Stimulated activated CD4-positive, alpha-beta T cell treated with anti-CD3 and anti-CD28 coated beads, Interleukin-12 subunit alpha, Interleukin-12 subunit beta, amount 100 ng/mL, for 24 hours (primary cell): ENCODE measurements at places on chromosomes 3 and 15.

- DNase-seq = no peak
Measured at GRCh38 chr3:14142567-14143270, 17.9 kb downstream of the TMEM43 start.

DNA sequence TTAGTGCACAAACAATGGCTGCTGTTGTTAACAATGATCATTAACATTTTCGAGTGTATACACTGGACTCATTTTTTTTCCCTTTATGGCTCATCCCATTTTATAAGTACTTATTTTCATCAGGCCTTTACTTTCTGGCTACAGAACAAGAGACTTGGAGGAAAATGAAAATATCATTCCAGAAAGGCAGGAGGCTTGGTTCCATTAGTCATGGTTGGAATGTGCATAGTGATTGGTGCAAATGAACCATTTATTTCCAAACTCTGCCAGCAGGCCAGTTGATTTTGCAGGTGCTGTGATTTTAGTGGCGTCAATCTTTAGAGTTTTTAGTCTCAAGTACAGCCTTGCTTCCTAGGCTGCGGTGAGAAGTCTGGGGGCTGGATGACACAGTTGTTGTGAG is 151.8 kb downstream of the ITPR1 start:
- DNase-seq = no peak

DNA sequence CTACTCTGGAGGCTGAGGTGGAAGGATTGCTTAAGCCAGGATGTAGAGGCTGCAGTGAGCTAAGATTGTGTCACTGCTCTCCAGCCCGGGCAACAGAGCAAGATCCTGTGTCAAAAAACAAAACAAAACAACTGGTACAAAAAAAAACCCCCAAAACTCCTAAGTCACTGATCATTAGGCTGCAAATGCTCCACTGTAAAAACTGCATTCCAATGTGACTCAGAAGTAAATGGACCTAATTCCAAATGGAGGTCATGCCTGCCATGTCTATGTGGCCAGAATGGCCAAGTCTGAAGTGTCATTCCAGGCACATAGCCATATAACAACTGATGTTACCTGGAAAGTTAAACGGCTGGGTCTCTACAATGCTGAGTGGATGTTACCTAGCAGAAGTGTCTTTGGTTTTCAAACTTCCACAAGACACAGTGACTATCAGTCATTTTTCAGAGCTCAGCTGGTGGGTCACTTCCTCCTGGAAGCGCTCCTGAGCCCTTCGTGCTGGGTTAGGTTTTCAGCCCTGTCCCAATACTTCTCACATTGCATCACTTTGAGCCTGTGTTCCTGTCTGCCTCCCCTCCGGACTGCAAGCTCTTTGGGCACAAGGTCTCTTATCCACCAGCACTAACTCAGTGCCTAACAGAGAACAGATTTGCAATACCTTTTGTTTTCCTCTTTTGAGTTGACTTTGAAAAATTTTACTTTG is 10.6 kb downstream of the FSTL1 start:
- no peak for DNase-seq

DNA sequence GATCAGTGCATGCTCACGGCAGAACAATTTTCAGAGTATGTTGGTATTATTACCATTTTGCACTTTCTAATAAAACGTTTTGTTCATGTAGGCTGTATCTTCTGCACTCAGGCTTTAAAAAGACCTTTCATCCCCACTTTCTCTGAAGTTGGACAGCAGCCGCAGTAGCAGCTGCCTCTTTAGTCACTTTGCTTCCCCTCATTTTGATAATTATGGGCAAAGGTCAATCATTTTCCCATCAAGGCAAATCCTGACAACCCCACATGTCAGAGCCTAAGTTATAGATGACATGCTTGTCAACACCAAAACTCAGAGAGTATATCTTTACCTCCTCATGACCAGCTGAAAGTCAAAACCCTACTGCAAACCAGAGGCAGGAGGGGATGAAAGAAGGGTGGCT is 99.7 kb downstream of the ROBO2 start:
- DNase-seq = no peak

- no peak for DNase-seq
Measured at GRCh38 chr3:41751597-41751996, 210.3 kb downstream of the ULK4 start.

- no peak for DNase-seq
Measured at GRCh38 chr15:83158393-83158792, 49.2 kb downstream of the HDGFL3 start.

GRCh38 chr3:14651440-14652251 is at the start of gene CCDC174:
Gene CCDC174, plus strand, starts transcription at chr3:14651762. Its CDS starts 75 bp downstream, at chr3:14651837.
- peak; percentile 92 for DNase-seq

- no peak for DNase-seq
Measured at GRCh38 chr3:163951397-163951987, 1126.8 kb downstream of the SI start.

DNA sequence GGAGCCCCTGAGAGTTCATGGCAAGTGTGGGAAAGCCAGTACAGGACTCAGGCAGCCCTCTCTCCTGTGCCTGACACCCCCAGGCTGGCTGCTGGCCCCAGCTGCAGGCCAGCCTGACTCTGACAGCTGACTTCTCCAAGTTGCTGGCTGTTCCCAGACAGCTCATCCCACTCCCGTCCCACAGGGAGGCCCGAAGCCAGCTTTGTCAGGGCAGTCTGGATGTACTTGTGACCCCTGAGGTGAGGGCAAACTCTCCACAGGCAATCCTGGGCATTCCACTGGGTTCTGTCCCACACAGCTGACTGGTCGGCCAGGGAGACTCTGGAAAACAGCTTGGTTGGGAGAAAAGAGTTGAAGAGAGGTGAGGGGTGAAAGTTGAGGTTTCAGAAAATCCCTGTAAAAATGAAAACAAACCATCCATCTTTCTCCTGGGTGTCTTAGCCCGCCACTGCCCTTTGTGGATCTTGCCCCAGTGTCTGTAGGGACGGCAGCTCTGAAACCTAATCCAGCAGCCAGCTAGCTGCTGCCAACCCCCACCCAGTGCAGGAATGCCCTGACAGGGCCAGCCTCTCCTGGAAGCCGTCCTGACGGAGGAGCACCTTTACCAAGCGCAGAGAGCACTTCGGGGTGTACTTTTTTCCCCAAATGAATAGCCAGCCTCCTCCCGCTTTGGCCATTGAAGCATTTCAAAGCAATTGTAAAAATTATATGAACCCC is 87.9 kb downstream of the DNAJB8 start:
- DNase-seq = no peak

GRCh38 chr15:70449311-70450141 is 313.8 kb downstream of the UACA start:
- DNase-seq = no peak
